ENCODE measurements at places on chromosomes 6 and 20.

DNA sequence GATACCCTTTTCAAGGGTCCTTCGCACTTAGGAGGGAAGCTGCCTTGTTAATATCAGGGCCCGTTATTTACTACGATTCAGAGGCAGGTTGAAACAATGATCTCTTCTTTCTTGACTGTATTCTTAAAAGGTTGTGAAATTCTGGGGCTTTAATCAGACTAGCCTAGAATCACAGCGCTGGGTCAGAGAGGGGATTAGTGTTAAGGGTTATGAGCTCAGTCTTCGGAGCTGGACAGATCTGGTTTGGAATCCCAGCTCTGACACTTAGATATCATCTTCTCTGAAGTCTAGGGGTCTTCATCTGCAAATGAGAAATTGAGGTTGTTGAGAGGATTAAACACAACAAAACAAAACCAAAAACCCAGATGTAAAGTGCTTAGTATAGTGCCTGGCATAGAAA, 77.4 kb downstream of the CD83 start:
- DNase-seq, result no peak

DNA sequence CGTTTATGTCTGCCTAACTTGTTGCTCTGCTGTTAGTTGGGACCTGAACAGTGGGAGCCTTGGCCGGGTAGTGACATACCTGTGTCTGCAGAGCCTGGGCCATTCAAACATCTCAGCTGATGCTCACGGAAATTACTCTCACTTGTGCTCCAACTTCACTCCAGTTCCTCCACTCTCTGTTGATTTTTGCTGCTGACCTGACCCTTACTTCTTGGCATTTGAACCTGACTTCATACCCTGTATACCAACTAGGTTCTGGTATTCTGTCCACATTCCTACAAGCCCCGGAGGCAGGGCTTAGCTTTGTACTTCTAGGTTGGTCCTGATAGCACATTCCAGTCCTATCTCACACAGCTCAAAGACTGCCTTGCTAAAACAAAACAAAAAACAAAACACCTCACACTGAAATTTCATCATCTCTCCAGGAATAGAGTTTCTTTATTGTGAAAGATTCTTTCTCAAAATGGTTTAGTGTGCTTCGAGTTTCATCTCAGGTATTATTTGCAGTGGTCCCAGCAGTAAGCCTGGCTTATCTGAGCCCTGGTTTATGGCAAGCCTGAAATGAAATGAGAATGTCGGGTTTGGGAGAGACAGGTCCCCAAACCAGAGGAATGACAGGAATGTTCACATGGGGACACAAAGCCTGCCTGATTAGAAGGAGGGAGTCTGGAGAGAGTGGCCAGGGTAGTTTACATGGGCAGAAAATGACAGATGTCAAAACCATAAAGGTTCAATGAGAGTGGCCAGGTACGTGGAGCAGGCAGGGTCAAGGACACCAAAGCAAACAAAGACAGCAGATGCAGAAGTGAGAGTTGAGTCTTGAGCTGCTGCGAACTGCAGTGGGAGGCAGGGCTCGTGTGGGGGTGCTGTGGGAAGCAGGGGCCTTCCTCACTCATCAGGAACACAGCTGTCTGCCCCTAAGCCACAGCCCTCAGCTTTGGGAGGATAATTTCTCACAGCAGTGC, 174.2 kb upstream of the HDAC2 start:
- no peak for DNase-seq

GRCh38 chr20:31769681-31770080, 30.6 kb downstream of the TPX2 start:
- DNase-seq, result no peak

DNA sequence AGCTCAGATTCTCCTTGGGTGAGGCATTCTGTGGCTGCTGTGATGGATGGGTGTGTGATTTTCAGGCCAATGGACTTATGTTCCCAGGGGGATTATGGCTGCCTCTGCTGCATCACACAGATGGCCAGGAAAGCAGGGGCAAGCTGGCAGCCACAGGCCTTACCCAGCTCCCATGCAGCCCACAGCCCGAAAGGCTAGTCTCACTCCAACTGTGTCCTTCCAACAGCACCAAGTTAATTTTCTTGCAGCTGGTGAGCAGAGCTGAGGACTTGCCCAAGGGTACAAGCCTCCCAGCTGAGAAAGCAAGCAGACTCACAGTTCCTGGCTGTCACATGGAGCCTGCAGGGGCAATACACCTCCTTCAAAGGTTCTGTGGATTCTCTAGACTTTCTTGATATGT, 155.2 kb upstream of the KHDRBS2 start:
- no peak for DNase-seq

DNA sequence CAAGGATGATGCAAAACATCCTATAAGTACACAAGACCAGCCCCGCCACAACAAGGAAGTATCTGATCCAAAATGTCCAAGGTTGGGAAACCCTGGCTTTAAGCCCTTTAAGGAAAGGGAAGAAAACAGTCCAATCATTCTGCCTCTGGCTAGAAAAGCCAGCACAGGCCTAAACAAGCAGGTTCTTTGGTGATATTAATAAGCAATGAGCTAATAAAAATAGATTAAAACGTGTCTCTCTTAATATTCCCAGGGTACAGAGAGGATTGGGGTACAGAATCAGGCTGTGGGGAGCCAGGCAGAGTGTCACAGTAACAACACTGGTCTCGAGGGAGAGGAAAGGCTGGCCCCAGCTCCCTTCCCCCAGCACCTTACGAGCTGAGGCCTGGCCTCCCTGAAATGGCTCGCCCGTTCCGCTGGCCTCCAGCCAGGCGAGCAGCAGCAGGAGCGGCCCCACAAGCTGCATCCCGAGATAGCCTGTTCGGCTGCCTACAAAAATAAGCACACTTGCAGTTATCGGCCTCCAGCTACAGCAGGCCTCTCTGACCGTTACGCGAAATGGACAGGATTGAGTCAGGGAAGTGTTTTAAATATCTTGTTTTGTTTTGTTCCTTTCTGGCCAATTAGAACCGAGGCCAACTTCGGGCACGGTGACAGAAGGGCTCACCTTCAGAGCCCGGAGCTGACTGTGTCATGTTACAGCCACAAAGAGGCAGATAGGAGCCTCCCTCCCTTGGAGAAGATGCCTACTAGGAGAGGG, 4.0 kb upstream of the ZMYND8 start:
- peak; percentile 66 for DNase-seq

DNA sequence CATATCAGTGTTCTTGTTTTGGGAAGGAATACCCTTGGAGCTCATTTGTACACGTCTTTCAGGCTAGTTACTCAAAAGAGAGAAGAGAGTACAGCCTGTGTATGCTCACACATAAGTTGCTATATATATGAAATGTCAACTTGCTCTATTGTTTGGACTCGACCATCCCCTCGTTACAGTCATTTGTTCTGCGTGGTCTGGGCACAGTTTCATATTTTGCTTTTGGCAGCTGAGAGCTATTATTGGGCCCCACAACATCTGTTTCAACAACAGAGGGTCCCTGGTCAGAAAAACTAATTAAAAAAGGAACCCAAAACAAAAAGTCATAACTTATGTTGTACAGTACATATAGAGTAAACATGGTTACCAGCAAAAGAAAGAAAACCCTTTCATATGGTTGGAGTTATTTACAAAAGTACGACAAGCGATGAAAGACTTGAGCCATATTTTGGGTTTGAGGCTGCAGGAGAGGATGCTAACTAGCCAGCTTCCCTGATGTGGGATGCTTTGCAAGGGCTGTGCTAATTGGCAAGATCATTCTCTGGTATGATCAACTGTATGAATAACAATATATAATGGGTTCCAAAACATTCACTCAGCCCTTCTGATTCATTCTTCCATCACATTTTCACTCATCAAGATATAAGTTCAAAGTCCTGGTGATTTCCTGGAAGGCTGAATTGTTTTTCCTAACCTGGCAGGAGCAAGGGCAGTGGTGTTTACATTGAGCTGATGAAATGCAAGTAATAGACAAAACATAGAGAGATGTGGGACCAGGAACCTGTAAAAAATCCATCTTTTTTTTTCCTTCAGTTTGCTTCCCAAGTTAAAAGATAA, 137.9 kb downstream of the RPS12 start:
- no peak for DNase-seq

- DNase-seq, result no peak
These were observed 125.6 kb upstream of the MAFB start for GRCh38 chr20:40814631-40814960.

- no peak for DNase-seq
These were observed 8.7 kb upstream of the CCR6 start for GRCh38 chr6:167113935-167114910.

- no peak for DNase-seq
These were observed 380.1 kb upstream of the SOX4 start for GRCh38 chr6:21213492-21213891.

DNA sequence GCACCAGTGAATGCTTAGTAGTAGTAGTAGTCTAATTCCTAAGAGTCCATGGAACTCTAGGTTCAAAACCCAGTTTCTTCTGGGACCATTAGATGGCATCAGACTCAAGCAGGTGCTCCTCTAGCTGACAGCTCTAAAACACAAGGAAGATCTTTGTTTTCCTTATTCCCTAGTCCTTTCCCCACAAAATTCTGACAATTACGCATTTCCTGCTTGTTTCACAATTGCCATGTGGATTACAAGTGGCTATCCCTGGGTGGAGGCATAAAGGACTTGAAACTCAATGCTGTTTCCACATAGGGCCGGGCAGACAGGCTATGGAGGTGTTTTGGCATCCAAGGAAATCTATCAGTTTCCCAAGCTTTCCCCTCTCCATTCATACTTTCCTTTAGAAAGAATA, 9.2 kb upstream of the HLA-DOB start:
- DNase-seq, result peak; percentile 13

GRCh38 chr6:121748850-121749249, 313.4 kb downstream of the GJA1 start:
- DNase-seq, result no peak

DNA sequence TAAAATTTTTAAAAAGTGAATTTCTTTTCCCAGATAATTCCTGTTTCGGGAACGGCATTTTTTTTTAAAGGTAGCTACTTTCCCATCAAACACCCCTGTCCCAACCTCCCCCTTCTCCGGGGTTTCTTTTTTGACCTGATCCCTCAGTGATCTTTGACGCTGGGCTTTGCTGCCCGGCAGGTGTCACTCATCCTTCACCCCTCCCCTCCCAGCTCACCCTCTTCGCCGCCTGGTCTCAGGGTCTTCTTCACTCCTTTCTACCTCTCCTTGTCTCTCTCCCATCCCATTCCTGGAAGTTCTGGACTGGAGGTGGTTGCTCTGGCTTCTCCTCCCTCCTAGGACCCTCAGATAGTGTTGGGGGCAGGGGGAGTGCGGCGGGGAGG, 329 bp upstream of the GPR6 start:
- no peak for DNase-seq

DNA sequence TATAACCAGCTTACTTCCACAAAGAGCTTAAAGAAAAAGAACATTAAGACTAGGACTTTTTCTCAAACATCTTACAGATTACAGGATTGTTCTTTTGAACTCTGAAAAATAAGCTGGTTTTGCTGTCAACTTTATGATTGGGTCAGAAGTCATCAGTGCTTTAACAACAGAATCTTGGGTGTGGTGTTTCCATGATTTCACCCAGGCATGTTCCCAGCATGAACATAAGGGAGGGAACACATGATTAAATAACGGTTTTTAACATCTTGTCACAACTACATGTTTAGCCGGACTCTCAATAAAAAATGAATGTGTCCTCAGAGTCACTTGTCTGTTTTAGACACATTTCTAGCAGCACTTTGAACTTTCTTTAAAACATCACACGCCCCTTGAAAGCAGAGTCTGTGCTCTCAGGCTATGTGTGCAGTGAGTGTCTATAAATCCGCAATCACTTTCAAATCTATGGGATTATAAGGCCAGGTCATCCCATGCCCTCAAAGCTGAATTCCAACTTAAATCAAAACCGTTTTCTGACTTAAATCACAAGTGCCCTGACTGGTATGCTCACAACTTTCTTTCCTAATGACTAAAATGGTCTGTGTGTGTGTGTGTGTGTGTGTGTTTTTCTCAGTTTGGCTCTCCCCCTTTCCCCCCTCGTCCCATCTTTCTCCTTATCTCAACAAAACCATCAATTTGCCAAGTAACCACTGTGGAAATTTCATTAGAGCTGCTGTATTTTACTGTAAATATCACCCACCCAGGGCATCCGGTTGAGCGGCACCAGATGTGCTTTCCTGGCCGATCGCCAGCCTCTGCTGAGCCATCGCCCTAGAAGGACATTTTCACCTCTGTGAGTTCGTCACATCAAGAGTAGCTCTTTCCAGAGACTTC, 216.8 kb upstream of the DTNBP1 start:
- no peak for DNase-seq

Data from midbrain (tissue), 1 donor.